ENCODE measurements at places on chromosomes 6 and 20. TPM values are rescaled to one million over a fixed set of nuclear protein-coding genes. Genes with fewer than 3 reads are reported as not detected.

The PGBD1 gene
- polyA plus RNA-seq, result 6.0 TPM

The SRPK1 gene
- polyA plus RNA-seq, result 16.0 TPM

The POU5F1 gene
- polyA plus RNA-seq, result 0.85 TPM

The TTI1 gene
- polyA plus RNA-seq, result 17.4 TPM

The CPNE5 gene
- 16.9 TPM for polyA plus RNA-seq

The CRIP3 gene
- 2.1 TPM for polyA plus RNA-seq

The PKHD1 gene
- 9.5 TPM for polyA plus RNA-seq

The CST2 gene
- polyA plus RNA-seq, result not detected

The SYCP2L gene
- 2.3 TPM for polyA plus RNA-seq

The BPIFB6 gene
- polyA plus RNA-seq, result not detected

The WFDC12 gene
- polyA plus RNA-seq, result not detected

The ANGPT4 gene
- 0.18 TPM for polyA plus RNA-seq

The TGM2 gene
- polyA plus RNA-seq, result 14.9 TPM

The GCNT2 gene
- polyA plus RNA-seq, result 2.5 TPM

The PRICKLE4 gene
- polyA plus RNA-seq, result 2.0 TPM

The PRKN gene
- polyA plus RNA-seq, result 4.5 TPM

The CDH4 gene
- polyA plus RNA-seq, result 1.0 TPM

The COL21A1 gene
- polyA plus RNA-seq, result 103 TPM

The PCSK2 gene
- 0.71 TPM for polyA plus RNA-seq

The FAM184A gene
- 10.2 TPM for polyA plus RNA-seq

The ZC3H12D gene
- polyA plus RNA-seq, result 0.46 TPM
